ENCODE measurements at places on chromosomes 13 and 19.

- DNase-seq: no peak
Measured at GRCh38 chr19:19096641-19097627, 33.1 kb downstream of the SLC25A42 start.

GRCh38 chr19:54606891-54607784, 13.7 kb downstream of the LILRA1 start:
- no peak for DNase-seq

GRCh38 chr13:52896827-52897659, 48.6 kb upstream of the PCDH8 start:
- DNase-seq: no peak

DNA sequence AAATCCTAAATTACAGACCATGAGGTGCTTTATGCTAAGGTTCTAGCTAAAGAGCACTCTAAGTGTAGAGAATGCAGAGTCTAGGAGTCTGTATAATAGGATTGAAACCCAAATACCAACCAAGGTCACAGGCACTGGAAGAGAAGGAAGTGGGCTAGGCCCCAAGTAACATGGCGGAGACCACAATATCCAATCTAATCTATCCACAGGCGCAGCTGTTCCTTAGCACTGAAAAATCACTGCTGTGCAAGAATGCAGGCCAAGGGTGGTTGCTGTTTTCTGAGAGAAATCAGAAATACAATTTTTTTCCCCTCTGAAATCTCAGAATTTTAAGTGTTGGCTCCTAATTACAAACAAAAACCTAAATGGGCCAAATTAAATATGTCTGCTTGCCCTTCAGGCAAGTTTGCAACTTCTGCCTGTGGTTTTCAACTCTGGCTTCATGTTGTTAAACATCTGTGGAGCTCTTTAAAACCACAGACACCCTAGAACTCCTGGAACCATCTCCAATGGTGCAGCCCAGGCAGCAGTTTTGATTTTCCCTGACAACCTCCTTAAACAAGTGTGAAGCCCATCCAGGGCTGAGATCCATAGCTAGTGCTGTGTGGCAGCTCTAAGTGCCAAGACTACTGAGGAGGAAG, 6.1 kb downstream of the RANBP3 start:
- no peak for DNase-seq

- peak; percentile 28 for DNase-seq
Measured at GRCh38 chr13:28394422-28394821, 100.5 kb downstream of the FLT1 start.

- DNase-seq: no peak
Measured at GRCh38 chr13:43965459-43965845, 85.7 kb downstream of the LACC1 start.

GRCh38 chr13:99434258-99434788, 66.9 kb upstream of the TM9SF2 start:
- no peak for DNase-seq

GRCh38 chr13:73622381-73622780, 511.8 kb downstream of the KLF12 start:
- DNase-seq: no peak

DNA sequence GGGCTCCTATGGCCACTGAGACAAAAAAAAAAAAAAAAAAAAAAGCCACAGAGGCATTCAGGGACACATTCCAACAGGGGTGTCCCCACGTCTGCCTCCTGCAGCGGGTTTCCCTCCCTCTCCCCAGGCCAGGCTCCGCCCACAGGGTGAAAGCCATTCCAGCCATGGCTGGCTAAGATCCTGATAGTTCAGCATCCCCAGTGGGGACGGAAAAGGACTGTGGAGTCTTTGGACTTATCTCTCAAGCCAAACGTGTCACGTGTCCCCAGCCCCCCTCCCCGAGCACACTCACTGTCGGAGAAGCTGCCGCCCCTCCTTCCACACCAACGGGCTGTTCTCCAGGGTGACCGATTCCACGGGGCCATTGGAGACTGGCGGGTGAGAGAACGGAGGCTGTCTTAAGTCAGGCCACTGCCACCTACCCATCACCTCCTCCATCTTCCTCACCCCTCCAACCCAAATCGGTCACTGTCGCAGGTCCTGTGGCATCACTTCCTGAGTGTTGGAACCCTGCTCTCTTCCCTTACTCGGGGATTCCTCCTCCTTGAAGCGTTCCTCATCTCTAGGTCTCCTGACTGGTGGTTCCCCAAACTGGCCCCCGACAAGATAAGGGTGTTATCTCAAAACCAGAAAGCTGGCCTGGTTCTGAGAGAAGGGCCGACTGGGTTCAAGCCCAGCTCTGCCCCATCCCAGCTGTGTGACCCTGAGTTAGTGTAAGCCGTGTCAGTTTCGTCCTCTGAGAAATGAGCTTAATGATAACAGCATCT, 9.1 kb upstream of the FKRP start:
- peak; percentile 53 for DNase-seq

DNA sequence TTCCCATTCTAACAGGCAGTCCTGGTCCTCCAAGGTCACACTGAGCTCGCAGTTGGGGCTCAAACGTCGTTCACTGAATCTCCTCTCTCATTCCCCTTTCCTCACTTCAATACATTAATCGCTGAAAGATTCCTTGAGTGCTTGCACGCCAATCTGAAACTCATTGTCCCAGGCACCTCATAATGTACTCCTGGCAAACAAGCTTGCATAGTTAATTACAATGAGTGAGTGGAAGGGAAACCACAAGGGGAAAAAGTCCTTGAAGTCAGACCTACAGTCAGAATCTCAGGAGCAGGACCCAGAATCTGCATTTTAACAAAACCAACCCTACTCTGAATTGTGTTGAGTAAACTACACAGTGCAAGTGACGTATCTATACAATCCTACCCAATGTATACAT, 86.9 kb downstream of the CRYL1 start:
- no peak for DNase-seq

DNA sequence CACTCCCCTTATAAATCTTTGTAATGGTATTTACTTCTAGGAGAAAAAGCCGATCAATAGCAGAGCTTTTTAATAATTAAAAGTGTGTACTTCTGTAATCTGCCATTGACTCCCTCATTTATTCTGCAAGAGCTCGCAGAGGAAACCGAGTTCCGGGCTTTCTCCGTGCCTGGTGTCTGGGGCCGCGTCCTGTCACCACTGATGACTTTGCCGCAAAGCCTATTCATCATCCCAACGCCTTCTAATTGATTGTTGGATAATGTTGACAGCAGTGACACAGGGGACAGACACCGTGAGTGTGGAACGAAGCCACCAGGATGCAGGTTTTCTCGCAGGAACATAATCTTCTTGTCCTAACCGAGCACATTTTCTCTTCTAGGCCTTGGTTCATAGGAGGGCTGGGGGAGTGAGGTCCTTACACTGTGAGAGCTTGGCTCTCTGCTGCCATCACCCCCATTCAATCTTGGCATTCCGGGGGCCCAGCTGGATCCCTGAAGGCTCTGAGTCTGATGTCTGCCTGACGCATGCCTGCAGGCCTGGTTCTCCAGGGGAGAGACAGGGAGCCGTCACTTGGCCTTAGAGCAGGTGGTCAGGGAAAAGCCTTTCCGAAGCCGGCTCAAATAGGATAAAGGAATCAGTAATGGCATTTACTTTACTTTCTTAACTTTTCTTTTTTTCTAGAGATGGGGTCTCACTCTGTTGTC, 110.3 kb downstream of the KDM4B start:
- DNase-seq: no peak

DNA sequence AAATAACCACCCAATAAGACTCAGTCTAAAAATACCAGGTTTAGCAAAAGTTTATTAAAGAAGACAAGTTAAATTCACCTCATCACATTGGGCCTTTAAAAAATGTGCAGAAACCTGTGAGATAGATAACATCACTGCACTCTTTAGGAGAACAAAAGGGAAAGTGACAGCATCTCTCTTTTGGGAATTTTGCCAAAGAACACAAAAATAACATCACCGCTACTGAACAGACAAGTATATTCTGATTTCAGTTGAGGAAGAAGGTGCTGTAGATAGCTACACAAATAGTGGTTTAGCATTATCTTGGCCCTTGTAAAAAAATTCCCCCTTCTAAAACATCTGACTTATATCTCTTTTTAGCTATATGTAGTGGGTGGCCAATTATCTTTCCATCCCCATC, 244.7 kb downstream of the VWA8 start:
- DNase-seq: no peak

DNA sequence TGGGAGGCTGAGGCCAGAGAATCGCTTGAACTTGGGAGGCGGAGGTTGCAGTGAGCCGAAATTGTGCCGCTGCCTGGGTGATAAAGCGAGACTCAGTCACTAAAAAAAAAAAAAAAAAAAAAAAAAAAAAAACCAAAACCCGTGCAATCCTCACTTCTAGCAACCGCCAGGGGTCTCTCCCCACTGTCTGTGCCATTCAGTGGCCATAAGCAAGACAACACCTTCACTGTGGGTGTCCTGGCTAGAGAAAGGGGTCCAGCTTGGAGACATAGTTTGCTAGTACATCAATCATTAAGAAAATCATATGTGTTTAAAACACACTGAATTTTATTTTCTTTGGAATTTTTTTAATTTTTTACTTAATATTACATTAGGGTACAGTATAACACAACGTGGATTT, 68.2 kb downstream of the RASL11A start:
- no peak for DNase-seq

All from fibroblast of skin of back (primary cell).